Cardiac fibroblast (primary cell): ENCODE measurements at places on chromosomes 2 and 18.

- DNase-seq = no peak
Observed at GRCh38 chr2:132897111-132897510, 227.1 kb upstream of the LYPD1 start.

DNA sequence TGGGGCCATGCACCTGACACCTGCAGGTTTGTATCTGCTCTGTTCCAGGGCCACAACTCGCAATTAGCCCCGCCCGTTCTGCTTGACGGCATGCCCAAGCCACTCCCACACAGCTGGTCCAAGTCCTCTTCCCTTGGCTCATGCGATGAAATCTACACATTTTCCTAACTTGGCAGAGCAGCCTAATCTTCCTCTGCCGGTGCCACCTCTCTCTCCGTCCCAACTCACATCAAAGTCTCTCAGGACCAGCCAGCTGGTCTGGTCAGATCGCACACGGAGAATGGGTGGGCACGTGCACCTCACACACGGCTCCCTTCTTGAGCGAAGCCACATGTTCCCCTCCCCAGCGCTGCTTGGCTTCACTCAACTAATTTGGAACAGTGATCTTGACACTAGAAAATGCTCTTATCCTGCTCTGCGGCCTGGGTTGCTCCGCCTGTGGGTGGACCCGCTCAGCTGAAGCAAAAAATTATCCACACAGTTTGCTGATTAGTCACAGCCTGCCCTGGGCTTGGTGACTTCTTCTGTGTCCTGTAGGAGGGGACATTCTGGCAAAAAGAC is 176.7 kb downstream of the NRP2 start:
- peak; percentile 40 for DNase-seq

DNA sequence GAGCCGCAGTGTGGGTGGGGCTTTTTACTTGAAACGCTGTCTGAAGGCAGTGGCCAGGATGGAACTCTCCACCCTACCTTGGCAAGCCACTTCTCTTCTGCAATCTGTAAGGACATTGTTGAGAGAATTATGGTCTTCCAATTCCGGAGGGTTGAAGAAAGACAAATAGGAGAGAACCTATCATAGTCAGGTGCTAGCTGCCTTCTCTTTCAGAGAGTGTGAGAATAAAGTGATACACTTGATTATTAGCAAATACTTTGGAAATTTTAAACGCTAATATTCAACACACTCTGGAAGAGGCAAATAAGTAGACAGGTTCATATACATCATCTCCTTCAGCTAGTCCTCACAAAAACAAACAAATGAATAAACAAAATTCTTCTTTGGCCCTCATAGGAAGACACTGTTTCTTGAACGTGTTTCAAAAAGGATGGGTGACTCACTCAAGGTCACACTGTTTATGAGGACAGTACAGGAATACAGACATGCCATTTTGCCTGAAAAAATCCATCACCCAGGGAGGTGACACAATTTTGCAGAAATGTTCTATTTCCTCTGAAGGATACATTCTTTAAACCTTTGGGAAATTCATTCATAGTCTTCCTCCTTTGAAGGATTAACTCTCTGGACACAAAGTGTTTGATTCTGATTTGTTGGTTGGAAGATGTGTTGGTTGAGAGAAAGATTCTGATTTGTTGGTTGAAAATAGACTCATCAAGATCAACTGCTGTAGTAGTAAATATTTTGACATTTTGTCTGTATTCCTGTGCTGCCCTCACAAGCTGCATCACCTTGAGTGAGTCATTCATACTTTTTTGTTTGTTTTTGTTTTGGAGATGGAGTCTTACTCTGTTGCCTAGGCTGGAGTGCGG is 2.2 kb upstream of the IL1RN start:
- peak; percentile 19 for DNase-seq

- DNase-seq = no peak
Observed at GRCh38 chr2:101253703-101254450, 1.2 kb downstream of the CNOT11 start.

- peak; percentile 83 for DNase-seq
Observed at GRCh38 chr2:100984892-100985307, 17.2 kb upstream of the RPL31 start.

- DNase-seq = no peak
Observed at GRCh38 chr2:239724194-239724849, 300.8 kb downstream of the NDUFA10 start.

DNA sequence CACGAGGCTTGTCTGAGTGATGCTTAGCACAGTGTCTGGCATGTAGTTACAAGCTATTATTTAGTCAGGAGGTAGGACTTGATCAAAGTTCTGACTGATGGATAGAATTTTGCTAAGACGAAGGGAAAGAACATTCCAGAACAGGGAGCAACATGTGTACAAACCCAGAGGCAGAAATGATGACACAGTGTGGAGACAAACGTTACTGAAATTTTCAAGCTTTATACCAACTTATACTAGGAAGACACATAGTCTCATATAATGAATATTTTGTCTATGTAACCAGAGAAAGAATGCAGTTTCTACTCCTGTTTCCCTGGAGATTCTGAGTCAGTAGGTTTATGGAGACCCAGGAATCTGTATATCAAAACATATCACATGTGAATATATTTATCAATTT is 123.4 kb downstream of the FAM124B start:
- DNase-seq = peak; percentile 17

GRCh38 chr2:133413863-133414262 is 154.4 kb downstream of the NCKAP5 start:
- DNase-seq = no peak

DNA sequence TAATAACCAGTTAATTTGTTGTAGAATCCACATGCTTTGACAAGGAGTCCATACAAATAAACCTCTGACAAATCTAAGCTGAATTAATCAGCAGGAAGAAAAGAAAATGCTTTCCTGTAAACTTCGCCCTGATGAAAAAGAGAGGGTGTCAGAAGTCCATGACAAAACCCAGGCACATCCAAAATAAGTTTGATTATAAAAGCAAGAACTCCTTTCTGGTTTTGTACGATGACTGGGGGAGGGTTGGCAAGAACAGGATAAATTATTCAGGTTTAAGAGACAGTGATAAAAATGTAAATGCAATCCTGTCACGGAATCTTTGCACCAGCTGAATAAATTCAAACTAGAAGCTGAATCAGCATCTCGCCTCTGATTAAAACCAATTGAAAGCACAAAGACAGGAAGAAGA is 469.2 kb upstream of the TNP1 start:
- DNase-seq = no peak

- no peak for DNase-seq
Observed at GRCh38 chr2:29063056-29063455, 11.3 kb downstream of the PCARE start.
